ENCODE measurements at places on chromosomes 16 and 17. TPM values are rescaled to one million over a fixed set of nuclear protein-coding genes. Genes with fewer than 3 reads are reported as not detected.

IL17C gene
- total RNA-seq, result not detected

SEPTIN1 gene
- 0.45 TPM for total RNA-seq

MAFG gene
- total RNA-seq, result 27.3 TPM

LCMT1 gene
- total RNA-seq, result 31.7 TPM

DPEP3 gene
- total RNA-seq, result not detected

KRT25 gene
- not detected for total RNA-seq

ITGAL gene
- total RNA-seq, result not detected

DLX4 gene
- 0.34 TPM for total RNA-seq

CHST5 gene
- total RNA-seq, result not detected

CYB561 gene
- not detected for total RNA-seq

CSH2 gene
- total RNA-seq, result not detected

GRB7 gene
- not detected for total RNA-seq

PSMB3 gene
- 280 TPM for total RNA-seq

PIGW gene
- total RNA-seq, result 23.4 TPM

WFDC1 gene
- 0.43 TPM for total RNA-seq

LDHD gene
- 0.08 TPM for total RNA-seq

ADCY7 gene
- 26.2 TPM for total RNA-seq

PERCC1 gene
- 111 TPM for total RNA-seq

SLFN14 gene
- total RNA-seq, result not detected

KCNJ18 gene
- total RNA-seq, result not detected

SEPTIN12 gene
- total RNA-seq, result not detected

TRPV3 gene
- total RNA-seq, result 1.6 TPM

NPIPB9 gene
- 1.1 TPM for total RNA-seq

NEUROD2 gene
- 0.20 TPM for total RNA-seq

ZFP3 gene
- 1.7 TPM for total RNA-seq

SPATA22 gene
- total RNA-seq, result 1.8 TPM

OTOP2 gene
- not detected for total RNA-seq

HSPB9 gene
- 0.28 TPM for total RNA-seq

POLR3E gene
- 36.9 TPM for total RNA-seq

KRTAP1-5 gene
- not detected for total RNA-seq

BCL6B gene
- total RNA-seq, result 0.02 TPM

MC1R gene
- 1.6 TPM for total RNA-seq

CD300LF gene
- not detected for total RNA-seq

PRKCB gene
- total RNA-seq, result not detected

Data from SJCRH30 (cell line).